ENCODE measurements at places on chromosomes 16 and 17. TPM values are rescaled to one million over a fixed set of nuclear protein-coding genes. Genes with fewer than 3 reads are reported as not detected.
A peak's percentile ranks its signal among the peaks of the same experiment; 100 is the strongest.

Gene NBR1
- total RNA-seq: 115 TPM

Gene CYB561
- 33.6 TPM for total RNA-seq

Gene CCL8
- 0.36 TPM for total RNA-seq

Gene KIAA0513
- 35.1 TPM for total RNA-seq

Gene GABARAP
- total RNA-seq: 396 TPM

Gene KRT20
- total RNA-seq: not detected

Gene CFAP52
- total RNA-seq: under 0.01 TPM

Gene TADA2A
- total RNA-seq: 18.6 TPM

Gene ALOX15
- total RNA-seq: not detected

Gene LPCAT2
- 23.5 TPM for total RNA-seq

Gene GP1BA
- not detected for total RNA-seq

Gene MEOX1
- not detected for total RNA-seq

Gene CHST6
- total RNA-seq: 1.1 TPM

Gene ABI3
- under 0.01 TPM for total RNA-seq

GRCh38 chr17:30586818-30587595 is 109.8 kb downstream of the GOSR1 start:
- DNase-seq: peak; percentile 85

GRCh38 chr16:67654403-67654911 is 5.6 kb downstream of the ACD start:
- DNase-seq: peak; percentile 92

- DNase-seq: no peak
Observed at GRCh38 chr16:14146445-14146844, 75.3 kb downstream of the MRTFB start.

- DNase-seq: peak; percentile 94
Observed at GRCh38 chr16:81696961-81697615, 82.0 kb upstream of the PLCG2 start.

DNA sequence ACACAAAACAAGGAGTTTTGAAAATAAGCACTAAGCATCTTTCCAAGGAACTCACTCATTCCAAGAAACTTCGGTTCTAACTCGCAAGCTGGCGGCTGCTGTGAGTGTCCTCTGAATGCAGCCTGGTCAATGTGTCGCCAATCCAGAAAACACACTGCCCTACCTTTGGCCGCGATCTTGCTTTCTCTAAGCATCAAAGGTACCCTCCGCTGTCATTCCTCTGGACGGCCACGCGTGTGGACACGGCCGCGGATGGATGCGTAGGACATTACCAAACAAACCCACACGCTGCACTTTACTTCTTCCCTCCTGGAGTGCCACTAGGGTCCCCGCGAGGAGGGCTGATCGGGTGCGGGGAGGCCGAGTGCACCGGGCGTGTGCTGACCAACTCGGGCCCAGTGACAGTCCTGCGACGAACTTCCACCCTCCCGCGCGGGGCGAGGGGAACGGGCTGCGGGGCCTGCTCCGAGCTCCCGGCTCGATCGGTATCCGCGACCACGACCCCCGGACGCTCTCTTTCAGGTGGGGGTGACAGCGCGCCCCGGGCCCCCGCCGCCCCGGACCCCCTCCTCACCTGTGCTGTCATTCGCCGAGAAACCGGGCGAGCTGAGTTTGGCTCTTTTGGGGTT is 1.1 kb downstream of the CREBBP start:
- DNase-seq: no peak

DNA sequence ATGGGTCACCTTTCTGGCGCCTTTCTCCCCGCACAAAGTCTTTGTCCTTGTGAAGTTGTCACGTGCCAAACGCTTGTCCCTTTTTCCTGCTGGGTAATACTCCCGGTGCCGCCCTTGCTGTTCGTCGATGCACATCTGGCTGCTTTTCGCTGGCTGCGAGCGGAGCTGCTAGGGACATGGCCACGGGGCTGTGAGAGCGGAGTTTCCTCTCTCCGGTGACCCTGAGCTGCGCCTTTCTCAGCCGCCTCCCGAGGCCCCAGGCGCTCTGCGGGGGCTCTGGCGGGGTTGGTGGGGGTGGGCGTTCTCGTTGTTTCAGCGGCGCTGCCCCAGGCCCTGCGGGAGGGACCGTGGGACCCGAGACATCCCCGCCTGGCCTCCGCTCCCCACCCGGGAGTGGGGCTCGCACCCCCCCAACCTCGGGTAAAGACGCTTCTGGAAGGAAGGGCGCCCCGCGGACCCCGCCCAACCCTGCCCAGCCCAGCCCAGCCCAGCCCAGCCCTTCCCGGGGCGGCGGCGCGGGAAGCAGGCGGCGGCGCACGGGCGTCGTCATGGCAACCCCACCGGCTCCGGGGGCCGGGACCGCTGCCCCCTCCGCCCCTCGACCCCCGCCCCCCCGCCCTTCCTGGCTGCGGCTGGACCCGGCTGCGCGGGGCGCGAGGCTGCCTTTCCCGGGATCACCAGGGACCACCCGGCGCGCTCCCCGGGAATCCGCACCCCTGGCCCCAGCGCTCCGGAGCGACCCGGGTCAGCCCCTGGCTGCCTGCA is 12.3 kb downstream of the CHMP6 start:
- peak; percentile 87 for DNase-seq

- peak; percentile 88 for DNase-seq
Observed at GRCh38 chr17:385178-385835, 32.7 kb upstream of the RPH3AL start.

- DNase-seq: no peak
Observed at GRCh38 chr17:56917559-56918296, 3.9 kb upstream of the TRIM25 start.

- no peak for DNase-seq
Observed at GRCh38 chr16:19363740-19364139, 53.9 kb upstream of the TMC5 start.

GRCh38 chr16:54568906-54569807 is 282.6 kb upstream of the IRX3 start:
- DNase-seq: no peak

GRCh38 chr16:19948186-19949104 is 63.8 kb upstream of the GPRC5B start:
- DNase-seq: no peak

- DNase-seq: no peak
Observed at GRCh38 chr16:24430954-24431760, 108.2 kb upstream of the RBBP6 start.

GRCh38 chr17:73459980-73460379 is 148.2 kb upstream of the CDC42EP4 start:
- DNase-seq: no peak

GRCh38 chr16:70418274-70418992 is 20.5 kb downstream of the ST3GAL2 start:
- DNase-seq: peak; percentile 46

- DNase-seq: peak; percentile 26
Observed at GRCh38 chr17:77193653-77194052, 52.9 kb downstream of the SEC14L1 start.

DNA sequence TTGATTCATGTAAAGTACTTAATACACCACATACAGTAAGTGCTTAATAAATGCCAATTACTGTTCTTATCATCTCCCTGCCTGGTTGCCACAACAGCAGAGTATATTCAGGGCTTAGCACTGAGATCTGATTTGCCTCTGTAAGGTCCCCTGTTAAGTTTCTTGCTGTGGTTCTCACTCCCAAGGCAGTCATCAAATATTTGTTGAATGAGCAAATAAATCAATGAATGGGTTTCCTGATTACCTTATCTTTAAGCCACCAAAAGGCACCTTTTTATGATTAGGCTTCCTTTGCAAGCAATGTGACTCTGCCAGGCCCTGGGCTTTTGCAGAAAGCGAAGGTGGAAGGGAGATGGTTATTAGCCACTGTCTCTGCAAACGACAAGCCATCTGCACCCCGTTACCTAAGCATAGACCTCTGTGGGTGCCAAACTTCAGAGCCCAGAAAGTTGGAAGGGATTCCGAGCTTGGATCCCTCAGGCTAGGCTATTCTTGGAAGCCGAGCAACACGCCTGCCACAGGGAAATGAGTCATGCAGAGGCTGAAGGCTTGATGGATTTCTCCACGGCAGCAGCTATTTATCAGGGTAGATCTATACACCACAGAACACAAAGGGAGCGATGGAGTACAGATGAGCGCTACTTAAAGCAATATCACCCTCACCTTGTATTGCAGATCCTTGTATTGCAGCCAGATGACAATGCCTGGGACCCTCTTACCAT is 102.0 kb downstream of the GRIN2A start:
- no peak for DNase-seq

GRCh38 chr17:2894782-2895181 is 98.5 kb downstream of the RAP1GAP2 start:
- DNase-seq: peak; percentile 13

DNA sequence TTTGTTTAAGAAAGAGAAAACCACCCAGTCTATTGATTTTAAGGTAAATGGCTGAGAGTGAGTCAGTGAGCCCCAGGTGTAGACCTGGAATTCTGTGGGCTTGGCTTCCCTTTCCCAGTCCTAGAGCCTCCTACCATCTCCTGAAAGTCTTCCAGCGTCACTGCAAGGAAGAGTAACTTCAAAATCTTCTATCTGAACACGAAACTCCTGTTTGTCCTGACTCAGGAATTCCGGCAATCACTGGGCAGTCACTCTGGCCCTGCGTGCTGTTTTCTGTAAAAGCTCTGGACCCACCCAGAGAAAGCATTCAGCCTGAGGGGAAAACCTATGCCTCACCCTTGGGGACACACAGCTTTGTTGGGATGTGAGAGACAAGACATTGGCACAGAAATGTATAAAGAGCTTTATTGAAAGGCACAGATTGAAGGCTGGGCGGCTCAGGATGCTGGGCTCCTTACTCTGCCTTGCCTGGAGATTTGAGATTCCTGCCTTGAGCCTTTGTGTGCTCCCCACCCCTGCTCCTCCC is 15.9 kb downstream of the MINK1 start:
- peak; percentile 88 for DNase-seq
